ENCODE measurements at places on chromosomes 11 and 22.

- no peak for DNase-seq
Observed at GRCh38 chr11:127061947-127062346, 61.4 kb upstream of the KIRREL3 start.

GRCh38 chr11:133598906-133599305 is 66.6 kb upstream of the OPCML start:
- DNase-seq = no peak

DNA sequence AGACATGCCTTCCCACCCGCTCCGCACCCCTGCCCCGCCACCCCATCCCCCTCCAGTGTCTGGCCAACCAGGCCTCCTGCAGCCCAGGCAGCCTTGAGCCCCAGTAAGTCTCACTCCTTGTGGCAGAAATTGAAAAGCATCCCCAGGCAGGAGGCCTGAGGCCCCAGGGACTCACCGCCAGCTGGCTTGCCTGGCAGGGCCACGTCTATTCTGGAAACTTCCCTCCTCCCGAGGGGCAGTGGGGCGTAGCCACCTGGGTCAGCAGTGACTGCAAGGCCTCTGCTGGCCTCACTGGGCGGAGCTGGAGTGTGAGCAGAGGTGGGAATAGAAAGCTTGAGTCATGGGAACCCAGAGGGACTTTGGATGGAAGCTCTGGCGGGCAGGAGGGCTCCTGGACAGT is 26.3 kb downstream of the ANO1 start:
- DNase-seq = no peak

DNA sequence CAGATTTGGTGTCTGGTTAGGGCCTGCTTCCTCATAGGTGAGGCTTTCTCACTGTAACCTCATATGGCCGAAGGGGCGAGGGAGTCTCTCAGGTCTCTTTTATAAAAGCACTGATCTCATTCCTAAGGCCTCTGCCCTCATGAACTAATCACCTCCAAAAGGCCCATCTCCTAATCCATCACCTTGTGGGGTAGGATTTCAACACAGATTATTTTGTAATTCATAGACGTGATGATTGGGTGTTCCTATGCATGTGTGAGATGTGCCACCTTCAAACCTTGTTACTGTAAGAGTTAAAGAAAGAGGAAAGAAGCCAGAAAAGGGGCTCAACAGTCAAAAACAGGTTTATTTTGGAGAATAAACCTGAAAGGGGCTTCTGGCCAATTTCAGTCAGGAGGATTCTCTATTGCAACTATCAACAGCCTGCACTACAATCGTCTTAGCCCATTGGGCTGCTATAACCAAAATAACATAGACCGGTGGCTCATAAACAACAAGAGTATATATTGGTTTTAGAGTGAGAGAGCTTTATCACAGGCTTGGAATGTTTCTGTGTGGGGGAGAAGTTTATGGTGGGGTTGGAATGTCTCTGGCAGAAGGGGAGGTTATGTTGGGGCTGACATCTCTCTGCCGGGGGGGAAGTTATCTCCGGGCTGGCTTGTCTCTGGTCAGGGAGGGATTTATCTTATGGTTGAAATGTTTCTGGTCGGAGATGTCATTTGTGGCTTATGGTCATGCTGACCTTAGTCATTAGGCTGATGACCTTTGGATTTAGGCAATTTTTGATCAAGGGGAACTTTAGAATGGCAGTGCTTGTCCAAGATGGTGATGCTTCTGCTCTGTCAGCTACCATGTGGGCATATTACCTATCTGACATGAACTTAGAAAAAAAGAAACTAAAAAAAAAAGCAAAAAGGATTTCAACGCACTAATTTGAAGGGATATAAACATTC is 35.1 kb downstream of the CSF2RB start:
- no peak for DNase-seq

DNA sequence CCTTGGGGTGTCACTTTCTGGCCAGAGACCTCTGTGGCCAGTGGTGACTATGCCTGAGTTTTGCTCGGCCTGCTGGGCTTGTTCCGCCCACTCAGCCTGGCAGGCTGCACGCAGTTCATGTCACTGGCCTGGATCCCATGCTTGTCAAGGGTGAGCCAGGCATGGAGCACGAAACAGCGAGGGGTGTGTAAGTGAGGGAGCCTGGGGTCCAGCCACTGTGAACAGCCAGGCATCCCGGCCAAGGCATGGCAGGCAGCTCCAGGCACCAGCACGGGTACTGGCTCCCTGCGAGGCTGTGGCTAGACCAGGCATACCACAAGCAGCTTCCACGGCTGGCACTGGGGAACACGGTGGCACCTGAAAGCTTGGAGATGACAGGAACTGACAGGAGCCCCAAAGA is 214.3 kb downstream of the LRRC4C start:
- DNase-seq = no peak

DNA sequence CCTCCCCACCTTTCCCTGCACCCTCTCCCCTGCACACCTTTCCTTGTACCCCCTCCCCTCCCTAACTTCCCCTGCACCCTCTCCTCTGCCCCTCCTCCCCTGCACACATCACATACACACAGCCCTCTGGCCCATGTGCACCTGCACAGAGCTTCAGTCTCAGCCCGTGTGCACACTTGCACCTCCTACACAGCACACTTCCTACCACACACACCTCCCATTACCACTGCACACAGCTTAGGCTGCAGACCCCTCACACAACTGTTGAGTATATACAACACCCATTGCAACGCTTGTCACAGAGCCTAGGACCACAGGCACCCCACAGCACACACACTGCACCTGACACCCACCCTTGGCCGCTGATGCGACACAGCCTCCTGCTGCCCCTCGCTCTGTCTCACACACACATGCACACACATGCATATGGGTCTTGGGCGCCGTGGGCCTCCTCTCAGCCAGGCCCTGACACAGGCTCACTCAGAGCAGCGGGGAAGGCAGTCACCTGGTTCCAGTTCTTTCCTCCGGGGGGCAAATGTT is 411 bp downstream of the SIGIRR start:
- no peak for DNase-seq

DNA sequence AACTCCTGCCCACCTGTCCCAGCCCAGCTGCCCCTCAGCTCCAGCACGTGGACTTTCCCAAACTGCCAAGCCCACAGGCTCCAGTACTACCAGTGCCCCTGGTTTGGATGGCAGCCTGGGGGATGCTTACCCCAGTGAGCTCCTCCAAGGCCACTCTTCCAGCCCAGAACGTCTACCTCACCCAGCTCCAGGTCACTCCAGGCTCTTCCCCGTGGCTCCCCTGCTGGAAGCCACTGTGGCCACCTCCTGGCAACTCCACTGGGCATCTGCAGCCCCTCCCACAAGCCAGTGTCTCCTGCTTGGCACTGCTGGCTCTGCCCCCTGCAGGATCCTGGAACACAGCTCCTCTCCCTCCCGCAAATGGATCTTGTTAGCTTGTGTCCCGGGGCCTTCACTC is 29.3 kb downstream of the LMO1 start:
- DNase-seq = no peak

DNA sequence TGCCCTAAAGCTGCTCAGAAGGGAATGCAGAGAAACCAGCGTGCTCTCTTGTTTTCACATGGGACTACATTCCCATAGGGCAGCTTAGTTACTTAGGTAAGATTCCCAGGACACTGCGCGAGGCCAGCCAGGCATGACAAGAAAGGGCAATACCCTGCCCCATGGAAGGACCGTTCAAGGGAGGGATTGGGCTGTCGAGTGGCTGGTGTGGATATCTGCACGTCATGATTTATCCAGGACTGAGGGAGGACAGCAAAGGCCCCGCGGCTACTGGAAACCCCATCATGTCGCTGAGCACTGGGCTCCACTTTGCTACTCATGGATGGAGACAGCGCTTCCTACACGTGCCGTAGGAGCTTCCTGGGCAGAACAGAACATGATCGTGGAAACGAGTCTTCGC is 169.4 kb downstream of the OPCML start:
- no peak for DNase-seq

Measured in bone marrow (tissue), 2 donors.